ENCODE measurements at places on chromosomes 7 and 10. TPM values are rescaled to one million over a fixed set of nuclear protein-coding genes. Genes with fewer than 3 reads are reported as not detected.

GRCh38 chr7:128997181-128997580 is 57.7 kb downstream of the TNPO3 start:
- no peak for DNase-seq

Gene SPOCK2
- 85.7 TPM for total RNA-seq

Gene FAM131B
- total RNA-seq: 0.50 TPM

- no peak for DNase-seq
Observed at GRCh38 chr7:6350433-6351058, 78.1 kb upstream of the CYTH3 start.
